Activated CD4-positive, alpha-beta T cell treated with anti-CD3 and anti-CD28 coated beads for 4 hours (primary cell): ENCODE measurements at places on chromosomes 4 and X.

DNA sequence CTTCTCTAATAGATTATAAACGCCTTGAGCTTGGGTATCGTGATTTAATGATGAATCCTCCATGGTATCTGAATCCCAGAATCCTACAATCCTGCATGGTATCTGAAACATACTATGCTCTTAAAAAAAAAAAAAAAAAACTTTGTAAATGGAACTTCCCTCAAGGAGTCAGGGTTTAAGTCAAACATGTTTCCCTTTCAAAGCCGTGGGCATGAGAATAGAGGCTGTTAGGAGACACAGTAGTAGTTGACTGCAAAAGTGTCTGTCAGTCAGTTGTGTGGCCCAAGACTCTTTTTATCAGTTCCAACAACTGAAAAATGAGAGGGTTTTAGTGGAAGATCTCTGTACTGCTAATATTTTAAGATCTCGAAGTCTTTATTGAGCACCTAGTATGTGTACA is 2.4 kb upstream of the HS3ST1 start:
- DNase-seq: no peak

- DNase-seq: no peak
These were observed 231.0 kb downstream of the SPOCK3 start for GRCh38 chr4:167003326-167003725.

- no peak for DNase-seq
These were observed 25.4 kb downstream of the SEC31A start for GRCh38 chr4:82865592-82865991.

DNA sequence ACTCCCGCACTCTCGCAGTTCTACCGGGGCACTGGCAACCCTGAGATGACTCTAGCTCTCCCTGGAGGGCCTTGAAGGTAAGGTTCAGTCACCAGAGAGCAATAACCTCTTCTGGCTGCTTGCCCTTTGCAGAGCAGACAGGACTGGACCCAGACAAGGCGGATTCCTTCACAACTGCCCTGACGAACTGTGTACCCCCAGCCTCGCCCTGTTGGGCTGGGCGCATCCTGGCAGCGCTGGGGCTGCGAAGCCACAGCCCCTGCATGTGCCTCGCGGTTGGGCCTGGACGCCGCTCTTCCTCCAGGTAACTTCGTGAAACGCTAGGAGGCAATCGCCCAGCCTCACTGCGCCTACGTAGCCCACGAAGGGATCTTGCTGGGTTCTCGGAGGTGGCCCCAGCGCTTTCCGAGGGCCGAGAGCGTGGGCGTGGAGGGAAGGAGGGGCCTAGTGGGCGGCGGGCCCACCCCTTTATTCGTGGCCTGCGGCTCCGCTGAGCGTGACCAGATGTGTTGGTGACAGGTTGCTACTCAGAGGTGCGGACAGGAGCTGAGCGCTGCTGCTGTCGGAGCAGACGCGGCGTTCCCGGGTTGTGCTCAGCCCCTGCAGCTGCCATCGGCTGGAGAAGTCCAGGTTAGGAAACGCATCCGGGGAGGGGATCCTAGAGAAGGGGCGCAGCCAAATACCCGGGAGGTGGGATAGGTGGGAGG is 1.9 kb upstream of the MAMLD1 start:
- DNase-seq: peak; percentile 37

- no peak for DNase-seq
These were observed 185.3 kb downstream of the CRLF2 start for GRCh38 chrX:1027133-1027532.

GRCh38 chr4:126777649-126778048 is 855.1 kb upstream of the INTU start:
- no peak for DNase-seq

DNA sequence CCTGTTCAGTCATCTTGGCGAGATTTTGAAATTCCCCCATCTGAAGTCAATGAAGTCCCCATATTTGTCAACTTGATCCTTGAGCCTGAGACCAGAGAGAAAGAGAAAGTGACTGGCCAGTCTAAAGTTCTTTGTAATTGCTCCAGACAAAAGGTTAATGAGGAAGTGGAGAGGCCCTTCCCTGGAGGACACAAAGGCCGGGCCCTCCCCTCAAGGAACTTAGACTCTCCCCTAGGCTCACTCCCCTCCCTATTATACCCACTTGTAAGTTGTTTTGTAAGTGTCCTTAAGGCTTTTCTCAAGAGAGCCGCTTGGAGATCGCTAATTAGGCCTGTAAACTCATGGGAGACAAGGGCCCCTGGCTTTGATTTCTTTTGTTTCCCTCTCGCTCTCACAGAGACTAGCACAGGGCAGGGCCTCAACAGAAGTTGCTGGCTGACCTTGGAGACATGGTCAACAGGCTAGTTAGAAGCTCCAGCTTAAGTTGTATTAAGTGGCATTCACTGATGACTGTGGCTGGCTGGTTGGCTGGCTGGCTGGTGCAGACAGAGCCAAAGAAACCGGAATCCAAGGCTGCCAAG is 20.3 kb upstream of the GPC4 start:
- no peak for DNase-seq

DNA sequence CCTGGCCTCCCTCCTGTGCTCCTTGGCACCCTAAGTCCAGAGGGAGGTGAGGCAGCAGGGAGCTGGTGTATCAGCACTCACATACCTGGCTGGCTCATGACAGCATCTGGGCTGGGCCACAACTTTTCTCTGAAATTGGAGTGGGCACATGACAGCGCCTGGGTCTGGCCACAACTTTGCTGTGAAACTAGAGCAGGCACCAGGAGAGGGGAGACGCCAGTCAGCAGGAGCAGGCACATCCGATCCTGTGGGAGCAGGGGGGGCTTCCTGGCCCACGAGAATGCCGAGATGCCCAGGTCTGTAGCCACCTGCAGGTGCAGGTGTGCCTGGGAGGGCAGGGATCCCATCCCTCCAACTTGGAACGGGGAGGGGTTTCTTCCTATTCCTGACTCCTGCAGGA is 69.7 kb upstream of the PPP3CA start:
- no peak for DNase-seq

GRCh38 chr4:81142744-81143143 is 72.3 kb downstream of the PRKG2 start:
- DNase-seq: no peak

DNA sequence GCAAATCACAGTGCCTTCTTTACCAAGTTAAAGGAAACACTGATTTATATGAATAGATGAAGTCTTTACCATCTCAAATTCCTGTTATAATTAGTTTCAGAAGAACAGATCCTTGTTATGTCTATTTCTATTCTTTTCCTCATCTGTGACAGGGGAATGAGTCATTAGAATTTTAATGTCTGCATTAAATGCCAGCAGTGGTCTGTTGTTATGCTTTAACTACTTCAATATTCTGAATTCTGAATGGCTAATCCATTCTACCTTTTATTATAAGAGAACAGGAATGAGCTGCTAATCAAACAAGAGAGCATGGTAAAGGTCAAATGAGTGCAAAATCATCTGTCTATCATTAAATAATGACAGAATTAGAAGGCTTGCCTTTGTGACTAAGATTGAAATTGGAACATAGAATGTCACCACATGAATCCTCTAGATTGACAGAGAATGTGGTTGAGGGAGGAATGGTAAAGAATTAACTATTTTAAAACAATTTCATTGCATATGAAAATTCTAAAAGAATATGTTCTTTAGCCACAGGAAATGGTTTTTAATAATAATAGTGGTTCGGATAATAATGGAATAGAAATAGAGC is 935.5 kb downstream of the ADGRL3 start:
- DNase-seq: no peak

GRCh38 chrX:16748425-16748824 is 29.0 kb downstream of the SYAP1 start:
- DNase-seq: no peak

DNA sequence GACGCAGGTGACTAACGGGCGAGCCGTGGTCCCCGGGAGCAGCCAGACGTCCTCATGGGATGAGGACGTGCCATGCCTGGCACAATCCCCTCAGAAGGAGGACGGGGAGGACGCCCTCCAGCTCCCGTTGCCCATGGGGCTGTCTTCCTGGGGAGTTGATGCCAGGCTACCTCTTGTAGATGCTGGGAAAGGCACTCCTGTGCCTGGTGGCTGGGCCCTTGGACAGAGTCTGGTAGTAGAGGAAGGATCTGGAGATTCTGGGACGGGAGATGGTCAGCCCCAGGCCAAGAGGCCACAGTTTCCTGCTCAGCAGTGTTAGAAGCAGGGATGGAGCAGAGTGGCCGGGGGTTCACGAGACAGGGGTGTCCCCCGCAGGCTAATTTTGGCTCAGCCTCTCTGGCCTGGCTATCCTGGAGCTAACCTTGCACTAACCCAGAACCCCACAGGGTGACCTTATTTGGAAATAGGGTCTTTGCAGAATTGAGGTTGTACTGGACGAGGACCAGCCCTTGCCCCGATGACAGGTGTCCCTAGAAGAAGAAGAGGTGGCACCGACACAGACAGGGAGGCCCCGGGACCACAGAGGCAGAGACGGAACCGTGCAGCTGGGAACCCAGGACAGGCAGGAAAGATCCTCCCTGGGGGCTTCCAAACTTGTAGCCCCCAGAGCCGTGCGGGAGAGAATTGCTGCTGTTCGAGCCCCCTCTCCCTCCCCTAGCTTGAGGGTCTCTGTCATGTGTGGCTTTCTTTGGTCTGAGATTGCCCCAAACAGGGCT is 50.1 kb upstream of the ADRA2C start:
- no peak for DNase-seq

GRCh38 chr4:126755506-126755905 is 877.3 kb upstream of the INTU start:
- no peak for DNase-seq

DNA sequence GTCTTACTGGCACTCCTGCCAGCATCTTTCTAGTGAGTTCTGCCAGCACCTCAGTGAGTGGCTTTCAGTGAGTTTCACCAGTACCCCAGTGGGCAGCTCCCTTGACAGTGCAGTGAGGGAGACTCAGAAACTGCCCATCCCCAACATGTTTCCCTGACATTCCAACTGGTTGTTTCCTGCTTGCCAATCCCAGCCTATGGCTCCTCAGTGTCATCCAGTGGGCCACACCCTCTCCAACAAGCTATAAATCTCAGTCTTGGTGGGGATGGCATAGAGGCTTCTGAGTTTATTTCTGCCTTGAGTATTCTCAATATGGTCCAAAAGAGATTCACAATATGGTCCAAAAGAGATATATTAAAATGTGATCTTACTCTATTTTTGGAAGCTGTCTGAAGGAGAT is 461.2 kb upstream of the NR3C2 start:
- no peak for DNase-seq

GRCh38 chr4:86338521-86338920 is 21.3 kb downstream of the MAPK10 start:
- no peak for DNase-seq

- DNase-seq: no peak
These were observed 45.5 kb downstream of the GLRB start for GRCh38 chr4:157121401-157121800.

DNA sequence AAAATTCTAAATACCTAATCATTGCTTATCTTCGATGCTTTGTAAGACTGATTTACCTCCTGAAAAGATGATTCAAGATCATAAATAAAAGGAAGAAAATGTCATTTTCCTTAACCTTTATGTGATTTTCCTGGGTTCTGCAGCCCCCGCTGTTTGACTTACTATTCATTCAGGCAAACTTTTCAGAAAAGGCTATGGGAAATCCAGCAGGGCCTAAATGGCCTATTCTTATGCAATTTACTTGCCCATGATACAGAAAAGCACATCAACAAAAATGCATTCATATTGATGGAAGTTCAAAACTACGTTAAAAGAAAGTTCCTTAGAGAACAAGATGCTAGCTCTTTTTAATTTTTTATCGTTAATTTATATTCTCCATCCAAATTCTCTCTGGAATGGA is 51.2 kb downstream of the TMEM144 start:
- no peak for DNase-seq

- DNase-seq: no peak
These were observed 27.6 kb upstream of the CFAP299 start for GRCh38 chr4:80307774-80308465.

GRCh38 chrX:10166248-10166716 is 9.5 kb downstream of the CLCN4 start:
- no peak for DNase-seq

DNA sequence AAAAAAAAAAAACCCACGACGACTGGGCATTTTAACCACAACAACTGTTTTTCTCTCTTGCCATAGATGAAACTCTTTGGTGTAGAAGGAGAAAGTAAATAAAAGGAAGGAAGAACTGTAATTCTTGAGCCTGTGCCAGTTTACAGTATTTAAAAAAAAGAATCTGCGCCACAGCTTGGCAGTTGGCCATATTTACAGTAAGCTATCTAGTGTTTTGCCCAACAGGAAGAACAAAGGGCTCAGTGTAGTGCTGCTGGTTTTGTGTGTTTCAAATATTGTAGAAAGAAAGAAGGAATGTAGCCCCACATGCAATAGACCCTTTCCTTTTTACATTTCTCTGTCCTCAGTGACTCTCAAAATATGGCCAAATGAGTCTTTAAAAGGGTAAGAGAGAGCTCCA is 66.1 kb downstream of the NR3C2 start:
- DNase-seq: peak; percentile 17

DNA sequence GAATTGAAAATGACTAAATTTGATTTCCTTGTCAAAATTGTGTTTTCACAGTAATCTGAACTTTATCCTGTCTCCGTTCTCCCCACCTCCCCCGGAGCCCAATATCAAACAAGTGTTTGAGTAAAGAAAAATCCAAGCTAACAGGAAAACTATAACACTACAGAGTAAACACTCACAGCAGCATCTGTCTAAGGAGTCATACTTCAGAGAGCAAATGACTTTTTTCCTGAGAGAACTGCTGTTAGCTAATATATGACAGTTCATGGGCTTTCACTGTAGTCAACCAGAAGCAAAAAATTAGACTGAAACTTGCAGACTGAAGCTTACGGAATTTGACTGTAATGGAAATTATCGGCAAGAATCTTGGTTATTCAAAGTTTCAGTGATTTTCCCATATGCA is 321.7 kb downstream of the ANKRD50 start:
- DNase-seq: no peak

- no peak for DNase-seq
These were observed 63.6 kb downstream of the AR start for GRCh38 chrX:67607466-67607865.

- DNase-seq: no peak
These were observed 147.5 kb downstream of the INPP4B start for GRCh38 chr4:142698552-142698951.

- DNase-seq: no peak
These were observed 177.1 kb upstream of the FRG1 start for GRCh38 chr4:189763583-189763982.

- DNase-seq: no peak
These were observed 2.6 kb upstream of the IL13RA1 start for GRCh38 chrX:118724775-118725174.

- DNase-seq: no peak
These were observed 230.8 kb downstream of the CPXCR1 start for GRCh38 chrX:88977835-88978234.

GRCh38 chr4:177005674-177006230 is 213.0 kb upstream of the VEGFC start:
- DNase-seq: no peak

GRCh38 chr4:5888222-5889001 is 4.5 kb downstream of the CRMP1 start:
- no peak for DNase-seq

DNA sequence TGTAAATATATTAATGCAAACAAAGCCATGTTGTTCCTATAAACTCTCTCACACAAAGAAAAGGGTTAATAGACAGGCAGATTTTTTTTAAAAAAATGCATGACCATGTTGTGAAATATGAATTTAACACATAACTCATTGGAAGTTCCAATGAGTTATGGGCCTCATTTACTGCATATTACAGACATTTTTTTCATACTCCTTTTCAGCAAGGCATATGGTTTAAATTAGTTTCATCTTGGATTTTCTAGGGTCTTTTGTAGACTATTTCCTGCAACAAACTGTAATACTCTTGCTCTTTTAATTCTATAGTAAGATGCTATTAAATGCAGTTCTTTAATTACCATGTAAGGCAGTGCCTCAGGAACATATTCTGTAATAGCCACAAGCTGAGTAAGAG is 323.1 kb downstream of the GBA3 start:
- DNase-seq: no peak

GRCh38 chr4:26343038-26343398 is 22.2 kb downstream of the RBPJ start:
- DNase-seq: no peak
